ENCODE measurements at places on chromosomes 3 and 15. TPM values are rescaled to one million over a fixed set of nuclear protein-coding genes. Genes with fewer than 3 reads are reported as not detected.

DNA sequence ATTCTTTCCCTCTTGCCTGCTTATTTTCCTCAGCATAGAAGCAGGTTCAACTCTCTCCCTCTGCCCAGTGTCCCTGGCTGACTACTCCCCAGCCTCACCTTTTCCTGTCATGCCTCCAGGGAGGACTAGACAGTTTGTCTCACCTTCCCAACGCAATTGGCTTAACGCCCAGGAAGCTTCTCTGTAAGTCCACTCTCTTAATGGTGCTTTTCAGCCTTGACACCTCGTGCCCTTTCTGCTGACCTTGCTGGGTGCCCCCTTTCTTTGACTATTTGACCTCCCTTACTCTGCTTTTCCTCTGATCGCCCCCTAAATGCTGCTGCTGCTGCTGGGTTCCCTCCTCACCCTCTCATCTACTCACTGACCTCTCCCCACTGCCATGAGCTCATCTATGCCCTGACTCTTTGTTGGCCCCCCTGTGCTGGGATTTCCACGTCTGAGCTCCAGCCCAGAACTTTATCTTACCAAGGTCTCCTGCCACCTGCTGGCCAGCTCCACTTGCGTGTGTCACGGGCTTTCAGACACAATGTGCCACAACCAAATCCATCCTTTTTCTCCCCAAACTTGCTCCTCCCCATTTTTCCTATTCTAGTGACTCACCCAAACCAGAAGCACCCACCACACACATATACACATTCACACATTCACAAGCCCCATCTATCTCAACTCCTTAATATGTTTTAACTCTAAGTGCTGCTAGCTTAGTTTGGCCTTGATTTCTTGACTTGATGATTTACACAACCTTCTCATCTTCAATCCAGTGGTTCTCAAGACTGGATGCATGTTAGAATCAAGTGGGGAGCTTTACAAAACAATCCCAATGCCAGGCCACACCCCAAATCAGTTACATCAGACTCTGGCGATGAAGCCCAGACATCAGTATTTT, 16.6 kb downstream of the EPB42 start:
- no peak for DNase-seq

STRIT1 gene
- total RNA-seq: not detected

GRCh38 chr3:29332195-29332637, 51.3 kb downstream of the RBMS3 start:
- DNase-seq: no peak

- DNase-seq: no peak
Observed at GRCh38 chr3:172708921-172709773, 1.7 kb downstream of the NCEH1 start.

- DNase-seq: no peak
Observed at GRCh38 chr15:49410641-49411040, 12.4 kb upstream of the FGF7 start.

All from natural killer cell treated with Interleukin-12 subunit alpha and Interleukin-12 subunit beta and Interleukin-15 and Interleukin-18, amount 100 ng/mL, for 72 hours (primary cell).